ENCODE measurements at places on chromosomes 6 and 20.
A peak's percentile ranks its signal among the peaks of the same experiment; 100 is the strongest.

GRCh38 chr20:54131675-54132611 lies 41.8 kb downstream of the CYP24A1 start:
- no peak for DNase-seq

DNA sequence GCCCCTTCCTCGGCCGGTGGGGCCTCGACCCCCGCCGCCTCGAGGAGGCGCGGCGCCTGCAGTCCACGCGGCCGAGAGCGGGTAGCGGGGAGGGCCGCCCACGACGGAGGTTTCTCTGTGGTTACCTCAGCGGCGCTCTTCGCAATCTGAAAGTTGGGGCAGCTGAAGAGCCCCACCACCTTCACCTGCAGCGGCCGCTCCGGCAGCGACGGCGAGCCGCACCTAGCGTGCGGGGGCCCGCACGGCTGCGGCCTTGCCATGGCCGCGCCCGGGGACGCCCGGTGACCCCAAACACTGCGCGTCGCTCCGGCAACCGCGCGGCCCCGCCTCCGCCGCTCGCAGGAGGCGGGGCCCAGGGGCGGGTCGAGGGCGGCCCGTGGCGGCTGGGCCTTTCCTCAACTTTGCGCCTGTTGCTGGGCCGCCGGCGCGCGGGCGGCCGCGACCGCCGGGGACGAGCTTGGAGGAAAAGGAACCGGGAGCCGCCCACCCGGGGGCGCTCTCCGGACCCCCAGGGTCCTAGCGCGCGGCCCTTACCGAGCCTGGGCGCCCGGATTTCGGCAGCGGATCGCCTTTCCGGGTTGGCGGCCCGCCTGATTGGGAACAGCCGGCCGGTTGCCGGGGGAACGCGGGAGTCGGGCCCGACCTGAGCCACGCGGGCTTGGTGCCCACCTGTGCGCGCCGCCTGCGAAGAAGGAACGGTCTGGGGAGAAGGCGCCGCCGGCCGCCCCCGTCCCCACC lies at the start of the genes PPIL6 and SMPD2:
Gene PPIL6 (minus strand): TSS at position 298 of the 738 bp plus-strand sequence. CDS start 38 bp downstream, at position 260.
Gene SMPD2 (plus strand): TSS at position 394 of the 738 bp plus-strand sequence. CDS start 398 bp downstream, outside the sequence.
- peak; percentile 92 for DNase-seq

DNA sequence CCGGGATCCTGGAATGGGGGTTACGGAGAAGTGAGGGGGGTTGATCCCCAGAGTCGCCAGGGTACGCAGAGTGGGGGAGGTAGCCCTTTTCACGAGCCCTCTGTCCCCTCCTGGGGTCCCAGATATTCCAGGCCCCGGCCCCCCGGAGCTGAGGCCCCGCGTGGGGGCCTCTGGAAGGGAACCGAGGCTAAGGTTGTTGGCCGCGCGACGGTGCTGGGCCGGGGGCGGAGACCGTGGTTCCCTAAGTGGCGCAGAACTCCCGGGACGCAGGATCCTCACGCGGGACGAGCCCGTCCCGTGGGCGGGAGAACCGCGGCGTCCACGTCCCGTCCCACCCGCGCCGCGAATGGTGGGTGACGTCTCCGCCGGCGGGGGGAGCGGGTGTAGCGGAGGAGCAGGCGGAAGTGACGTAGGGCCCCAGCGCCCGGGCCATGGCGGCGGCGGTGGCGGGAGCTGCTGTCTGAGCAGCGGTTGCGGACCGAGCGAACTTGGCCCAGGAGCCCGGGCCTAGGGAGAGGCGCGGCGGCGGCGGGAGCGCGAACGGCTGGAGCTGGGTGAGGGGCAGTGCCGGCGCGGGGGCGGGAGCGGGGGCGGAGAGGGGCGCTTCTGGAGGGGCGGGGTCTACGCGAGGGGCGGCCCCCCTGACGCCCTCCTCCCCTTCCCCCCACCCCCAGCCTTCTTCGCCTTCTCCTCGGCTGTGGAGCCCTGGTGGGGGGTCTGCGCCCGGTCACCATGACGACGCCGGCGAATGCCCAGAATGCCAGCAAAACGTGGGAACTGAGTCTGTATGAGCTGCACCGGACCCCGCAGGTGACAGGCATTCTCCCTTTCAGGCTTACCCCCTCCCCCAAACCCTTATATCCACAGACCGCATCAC lies at the start of gene RING1:
Gene RING1 (plus strand): TSS at position 410 of the 877 bp plus-strand sequence. CDS start 323 bp downstream, at position 733.
- DNase-seq, result peak; percentile 85

DNA sequence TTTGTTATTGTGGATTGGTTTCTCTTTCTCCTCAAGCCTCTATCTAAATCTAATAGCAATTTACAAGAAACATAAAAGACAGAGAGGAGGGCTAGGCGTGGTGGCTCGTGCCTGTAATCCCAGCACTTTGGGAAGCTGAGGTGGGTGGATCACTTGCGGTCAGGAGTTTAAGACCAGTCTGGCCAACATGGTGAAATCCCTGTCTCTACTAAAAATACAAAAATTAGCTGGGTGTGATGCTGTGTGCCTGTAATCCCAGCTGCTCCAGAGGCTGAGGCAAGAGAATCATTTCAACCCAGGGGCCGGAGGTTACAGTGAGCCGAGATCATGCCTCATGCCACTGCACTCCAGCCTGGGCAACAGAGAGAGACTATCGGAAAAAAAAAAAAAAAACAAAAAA lies 46.6 kb downstream of the SLC2A12 start:
- DNase-seq, result no peak

- no peak for DNase-seq
Observed at GRCh38 chr6:157514659-157515496, 133.9 kb downstream of the ZDHHC14 start.
